ENCODE measurements at places on chromosomes 13 and 19.

DNA sequence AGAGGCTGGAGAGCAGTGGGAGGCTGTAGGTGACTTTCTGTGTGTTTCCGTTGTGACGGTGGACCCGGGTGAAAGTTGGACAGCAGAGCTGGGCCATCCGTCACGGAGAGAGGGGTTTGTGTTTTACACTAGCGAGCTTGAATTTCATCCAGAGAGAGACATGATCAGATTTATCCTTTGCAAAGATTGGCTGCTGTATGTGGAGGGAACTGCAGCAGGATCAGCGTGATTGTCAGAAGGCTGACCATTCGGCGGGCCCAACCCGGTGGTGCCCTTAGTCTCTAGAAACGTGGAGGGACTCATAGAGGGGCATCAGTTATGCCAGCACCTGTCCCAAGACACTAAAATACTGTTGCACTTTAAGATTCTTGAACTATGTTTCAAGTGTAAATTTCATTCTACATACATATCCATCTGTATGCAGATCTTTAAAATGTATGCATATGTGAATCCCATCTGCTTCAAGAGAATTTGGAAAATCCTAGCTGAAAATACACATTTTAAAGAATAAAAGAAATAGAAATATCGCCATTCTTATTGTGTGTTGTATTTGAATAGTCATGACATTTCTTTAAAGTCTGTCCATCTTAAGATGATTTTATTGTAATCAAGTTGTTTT is 7.0 kb downstream of the FAM124A start:
- no peak for DNase-seq

DNA sequence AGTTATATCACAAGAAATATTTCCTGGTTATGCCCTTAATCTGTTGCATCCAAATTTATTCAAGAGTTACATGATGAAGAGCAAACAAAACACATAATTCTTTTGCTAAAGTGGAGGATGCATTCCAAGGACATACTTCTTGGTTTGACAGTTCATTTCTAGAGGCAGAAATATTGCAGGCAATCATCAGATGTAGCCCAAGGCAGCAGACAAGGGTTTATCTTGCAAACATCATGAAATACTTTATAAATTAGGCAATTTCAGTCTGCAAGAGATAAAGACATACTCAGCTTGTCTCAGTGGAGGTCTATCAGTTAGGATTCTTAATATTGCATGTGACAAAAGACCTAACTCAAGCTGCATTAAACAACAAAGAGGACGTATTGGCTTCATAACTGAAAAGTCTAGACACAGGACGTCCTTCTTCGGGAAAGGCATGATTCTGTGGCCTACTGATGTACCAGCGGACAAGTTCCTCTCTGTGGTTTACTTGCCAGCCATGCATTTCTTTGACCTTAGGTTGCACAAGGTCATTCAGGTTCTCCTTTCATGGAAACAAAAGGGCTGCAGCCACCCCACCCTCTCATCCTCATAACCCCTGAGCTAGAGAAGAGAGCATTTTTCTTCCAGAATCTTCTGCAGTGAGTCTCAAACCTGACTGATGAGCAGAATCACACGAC is 204.1 kb downstream of the KATNAL1 start:
- no peak for DNase-seq

DNA sequence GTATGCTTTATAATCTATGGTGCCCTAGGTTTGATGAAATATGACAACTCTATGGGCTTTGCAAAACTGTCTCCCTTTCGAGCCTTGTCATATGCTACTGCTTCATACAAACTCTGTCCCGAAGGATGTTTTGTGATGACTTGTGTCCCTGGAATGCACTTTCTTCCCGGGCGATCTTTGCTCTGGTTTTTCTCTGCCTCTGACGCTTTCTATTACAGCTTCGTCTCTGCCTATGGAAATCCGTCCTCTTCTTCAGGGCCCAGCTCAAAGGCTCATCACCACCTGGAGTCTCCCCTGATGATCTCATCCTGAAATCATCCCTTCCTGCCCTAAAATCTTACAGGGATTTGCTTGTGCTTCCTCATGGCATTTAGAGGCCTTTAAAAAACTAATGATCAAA is 191.5 kb upstream of the KL start:
- no peak for DNase-seq

- no peak for DNase-seq
Observed at GRCh38 chr13:74077792-74078191, 56.4 kb downstream of the KLF12 start.

DNA sequence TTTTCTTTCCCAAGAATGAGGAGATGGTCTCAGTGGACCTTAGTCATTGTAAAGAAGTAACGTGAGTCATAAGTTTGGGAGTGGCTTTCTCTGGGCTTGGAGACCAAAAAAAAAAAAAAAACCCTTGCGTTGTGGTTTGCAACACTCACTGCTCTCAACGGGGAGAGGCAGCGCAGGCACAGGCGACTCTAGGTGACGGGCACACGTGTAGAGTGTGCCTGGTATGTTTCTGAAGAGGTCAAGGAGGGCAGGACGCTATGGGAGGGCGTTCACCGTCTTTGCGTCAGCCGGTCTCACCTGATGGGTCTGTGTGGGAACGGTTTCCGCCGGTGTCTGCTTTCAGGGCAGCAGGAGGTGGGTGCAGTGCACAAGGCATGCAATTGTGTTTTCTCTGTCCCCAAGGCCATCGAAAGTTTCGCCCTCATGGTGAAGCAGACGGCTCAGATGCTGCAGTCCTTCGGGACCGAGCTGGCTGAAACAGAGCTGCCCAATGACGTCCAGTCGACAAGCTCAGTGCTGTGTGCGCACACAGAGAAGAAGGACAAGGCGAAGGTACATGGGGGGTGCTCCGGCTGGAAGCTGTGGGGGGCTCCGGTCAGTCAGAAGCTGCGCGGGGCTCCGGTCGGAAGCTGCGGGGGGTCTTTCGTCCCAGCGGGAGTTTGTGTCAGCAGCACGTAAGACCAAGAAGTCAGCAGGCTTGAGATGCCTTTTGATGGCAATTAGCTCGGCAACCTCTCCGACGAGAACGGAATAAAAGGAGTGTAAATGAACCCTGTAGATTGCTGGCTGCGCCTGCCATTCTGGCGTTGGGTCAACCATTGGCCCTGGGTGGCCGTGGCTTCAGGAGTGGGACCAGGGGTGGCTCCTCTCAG is 40.8 kb upstream of the F7 start:
- DNase-seq: no peak

DNA sequence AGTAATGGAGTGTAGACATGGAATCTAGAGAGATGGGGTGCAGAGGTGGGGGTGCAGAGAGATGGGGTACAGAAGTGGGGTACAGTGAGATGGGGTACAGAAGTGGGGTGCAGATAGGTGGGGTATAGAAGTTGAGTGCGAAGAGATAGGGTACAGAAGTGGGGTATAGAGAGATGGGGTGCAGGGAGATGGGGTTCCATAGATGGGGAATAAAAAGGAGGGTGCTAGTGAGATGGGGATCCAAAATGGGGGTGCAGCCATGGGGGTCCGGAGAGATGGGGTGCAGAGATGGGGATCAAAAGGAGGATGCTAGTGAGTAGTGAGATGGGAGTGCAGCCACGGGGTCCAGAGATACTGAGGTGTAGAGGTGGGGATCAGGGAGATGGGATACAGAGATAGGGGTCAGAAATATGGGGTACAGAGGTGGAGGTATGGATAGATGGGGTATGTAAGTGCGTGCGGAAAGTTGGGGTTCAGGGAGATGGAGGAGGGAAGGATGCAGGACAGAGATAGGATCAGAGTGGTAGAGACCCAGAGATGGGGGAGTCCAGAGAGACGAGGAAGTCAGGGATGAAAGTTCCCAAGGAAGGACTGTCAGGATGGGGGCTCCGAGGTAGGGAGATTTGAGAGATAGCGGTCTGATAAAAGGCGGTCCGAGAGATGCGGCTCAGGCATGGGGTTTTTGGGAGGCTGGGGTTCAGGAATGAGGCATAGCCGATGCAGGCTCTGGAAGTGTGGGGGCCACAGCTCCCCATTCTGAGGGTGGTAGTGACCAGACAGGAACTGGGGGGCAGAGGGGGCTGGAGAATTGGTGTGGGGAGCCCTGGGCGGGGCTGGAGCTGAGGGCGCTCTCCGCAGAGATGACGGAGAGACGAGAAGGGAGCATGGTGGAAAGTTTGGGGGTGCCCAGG is 3.4 kb downstream of the PALM3 start:
- DNase-seq: no peak

GRCh38 chr13:46521921-46522747 is 30.8 kb upstream of the LRCH1 start:
- no peak for DNase-seq

DNA sequence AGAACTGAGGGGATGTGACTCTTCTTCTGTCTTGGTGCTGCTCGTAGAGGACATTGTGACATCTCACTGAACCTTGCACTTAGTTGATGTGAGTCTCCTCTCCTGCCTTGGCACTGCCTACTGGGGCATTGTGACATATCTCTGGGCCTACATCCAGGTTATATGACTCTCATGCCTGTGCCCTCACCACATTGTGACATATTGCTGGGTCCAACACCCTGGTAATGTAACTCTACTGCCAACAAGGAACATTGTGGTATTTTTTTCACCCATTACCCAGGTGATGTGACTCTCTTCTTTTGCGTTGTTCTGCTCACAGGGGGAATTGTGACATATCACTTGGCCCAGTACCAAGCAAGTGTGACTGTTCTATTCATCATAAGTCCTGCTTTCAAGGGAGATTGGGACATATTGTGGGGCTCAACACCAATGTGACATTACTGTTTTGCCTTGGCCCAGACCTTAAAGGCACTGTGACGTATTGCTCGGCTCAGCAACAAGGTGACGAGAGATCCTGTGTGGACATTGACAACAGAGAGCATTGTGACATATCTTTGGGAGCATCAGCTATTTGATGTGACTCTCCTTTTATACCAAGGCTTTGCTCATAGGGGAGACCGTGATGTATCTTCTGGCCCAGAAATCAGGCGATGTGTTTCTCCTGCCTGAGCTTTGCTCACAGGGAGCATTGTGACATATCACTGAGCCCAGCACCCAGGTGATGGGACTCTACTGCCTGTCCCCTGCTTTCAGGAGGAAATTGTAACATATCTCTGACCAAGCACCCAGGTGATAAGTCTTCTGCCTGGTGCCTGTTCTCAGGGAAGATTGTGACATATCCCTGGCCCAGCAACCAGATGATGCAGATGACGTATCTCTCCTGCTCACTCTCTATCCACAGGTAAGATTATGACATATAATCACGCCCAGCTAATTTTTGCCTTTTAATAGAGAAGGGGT is 12.2 kb upstream of the ZNF429 start:
- no peak for DNase-seq

- no peak for DNase-seq
Observed at GRCh38 chr13:113997845-113998751, 24.2 kb upstream of the C13orf46 start.

DNA sequence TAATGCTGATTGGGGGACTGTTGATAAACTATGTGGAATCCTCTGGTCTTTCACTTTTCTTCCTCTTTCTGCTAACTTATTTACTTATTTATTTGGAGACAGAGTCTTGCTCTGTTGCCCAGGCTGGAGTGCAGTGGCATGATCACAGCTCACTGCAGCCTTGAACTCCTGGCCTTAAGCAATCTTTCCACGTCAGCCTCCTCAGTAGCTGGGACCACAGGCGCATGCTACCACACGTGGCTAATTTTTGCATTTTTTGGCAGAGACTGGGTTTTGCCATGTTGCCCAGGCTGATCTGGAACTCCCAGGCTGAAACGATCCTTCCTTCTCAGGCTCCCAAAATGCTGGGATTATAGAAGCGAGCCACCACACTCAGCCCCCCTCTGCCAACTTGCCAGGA is 77.5 kb downstream of the ELF1 start:
- no peak for DNase-seq

GRCh38 chr19:47794526-47794925 is 9.8 kb downstream of the TPRX1 start:
- no peak for DNase-seq

DNA sequence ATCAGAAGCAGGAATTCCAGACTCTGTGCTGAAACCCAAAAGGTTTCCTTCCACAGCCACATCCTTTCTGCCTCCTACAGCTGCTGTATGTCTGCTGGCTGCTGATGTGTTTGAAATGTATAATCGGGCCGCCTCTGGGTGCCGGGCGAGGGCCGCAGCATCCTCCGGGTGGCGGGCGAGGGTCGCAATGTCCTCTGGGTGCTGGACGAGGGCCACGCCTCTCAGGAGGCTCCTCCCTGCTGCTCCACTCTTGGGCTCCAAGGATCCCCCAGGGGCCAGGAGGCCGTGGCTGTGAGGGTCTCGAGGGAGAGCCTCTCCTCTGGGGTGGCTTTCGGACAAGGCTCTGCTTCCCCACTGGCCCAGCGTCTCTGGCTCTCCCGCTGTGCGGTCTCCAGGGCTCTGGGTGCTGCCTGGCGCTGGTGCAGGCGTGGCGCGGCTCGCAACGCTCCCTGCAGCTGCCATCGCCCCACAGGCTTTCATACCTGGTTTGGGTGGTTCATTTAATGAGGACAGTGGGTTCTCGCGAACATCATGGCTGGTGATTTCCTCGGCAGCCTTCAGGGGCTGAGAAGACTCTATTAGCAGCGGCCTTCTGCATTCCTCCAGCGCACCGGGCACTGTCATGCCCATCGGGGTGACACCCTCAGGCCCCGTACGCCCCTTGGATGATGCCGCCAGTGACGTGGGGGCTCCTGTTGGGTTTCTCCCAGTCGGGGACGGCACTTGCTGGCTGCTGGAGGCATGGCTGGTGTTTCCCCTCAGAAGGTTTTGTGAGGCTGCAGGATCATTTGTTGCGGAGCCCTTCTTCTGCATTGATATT is 41.8 kb upstream of the GRTP1 start:
- no peak for DNase-seq

DNA sequence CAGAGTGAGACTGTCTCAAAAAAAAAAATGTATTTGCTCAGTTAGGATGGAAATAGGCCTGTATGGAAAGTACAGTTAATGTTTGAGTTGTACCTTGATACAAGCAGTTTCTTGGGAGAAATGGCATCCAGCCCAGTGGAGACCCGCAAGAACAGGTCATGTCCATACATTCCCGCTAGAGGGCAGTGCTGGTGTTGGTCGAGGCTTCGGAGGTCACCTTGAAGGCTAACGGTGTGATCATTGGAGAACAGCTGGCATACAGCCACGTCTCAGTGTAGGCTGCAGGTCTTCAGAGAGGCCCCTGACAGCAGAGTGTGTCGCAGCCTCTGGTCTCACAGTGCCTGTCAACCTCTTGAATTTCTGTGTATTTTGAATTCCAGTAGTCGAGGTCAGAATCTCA is 7.5 kb downstream of the ZNF610 start:
- peak; percentile 47 for DNase-seq

GRCh38 chr13:51519771-51520216 is 64.5 kb upstream of the WDFY2 start:
- DNase-seq: no peak

- DNase-seq: no peak
Observed at GRCh38 chr13:76758257-76758656, 127.9 kb downstream of the KCTD12 start.

Data from CD4-positive, alpha-beta T cell treated with Interleukin-6 at 100 ng/mL for 8 hours (primary cell).